Spleen (tissue), 13 donors: ENCODE measurements at places on chromosomes 2 and 18.

DNA sequence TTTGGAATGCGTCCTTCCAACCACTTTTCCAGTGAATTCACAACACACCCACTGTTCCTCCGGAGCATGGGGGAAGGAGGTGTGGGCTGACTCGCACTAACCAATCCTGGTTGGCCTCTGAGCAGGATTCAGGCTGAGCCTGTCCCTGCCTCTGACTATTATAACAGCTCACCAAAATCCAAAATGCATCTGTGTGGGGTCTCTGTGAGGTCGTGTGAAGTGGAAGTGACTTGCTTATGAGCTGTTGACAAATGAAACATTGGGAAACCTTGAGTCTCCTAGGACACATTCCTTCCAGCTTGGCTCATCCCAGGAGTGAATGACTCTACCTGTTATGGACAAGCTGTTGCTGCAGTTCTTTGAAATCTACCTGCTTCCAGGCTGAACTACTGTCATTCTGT is 1.5 kb downstream of the CIDEA start:
- H3K4me3 ChIP-seq = no peak overlapping the region
- no peak overlapping the region for H3K27ac ChIP-seq
- peak; percentile 18 for DNase-seq

GRCh38 chr2:64639691-64640090 is 14.0 kb downstream of the SERTAD2 start:
- no peak overlapping the region for H3K4me3 ChIP-seq
- H3K27me3 ChIP-seq = no peaks in the 10 kb centered on the region
- H3K27ac ChIP-seq = peak overlapping the region; percentile 40
- H3K4me1 ChIP-seq = peaks cover 98% of the 10 kb centered on the region

- no peaks in the 10 kb centered on the region for H3K36me3 ChIP-seq
- no peak overlapping the region for H3K27ac ChIP-seq
- no peak overlapping the region for H3K4me3 ChIP-seq
Observed at GRCh38 chr2:179393481-179393880, 128.8 kb upstream of the SESTD1 start.

DNA sequence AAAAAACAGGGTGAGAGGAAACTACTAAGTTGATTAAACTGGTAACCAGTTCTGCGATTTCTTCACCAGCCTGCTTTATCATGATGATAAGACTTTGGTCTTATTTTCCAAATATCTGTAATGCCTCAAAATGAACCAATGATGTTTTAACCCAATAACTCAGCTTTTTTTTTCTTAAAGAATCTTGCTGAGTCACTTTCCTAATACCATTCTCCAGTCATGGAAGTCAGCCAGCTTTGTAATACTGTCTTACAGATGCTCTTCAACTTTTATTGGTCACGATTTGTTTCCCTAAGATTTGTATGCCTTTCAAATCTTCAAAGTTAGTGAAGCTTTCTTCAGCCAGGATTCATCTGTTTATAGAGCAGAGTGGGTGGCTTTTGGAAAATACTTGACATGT is 47.7 kb upstream of the SMIM21 start:
- H3K27ac ChIP-seq = no peak overlapping the region
- H3K4me1 ChIP-seq = no peaks in the 10 kb centered on the region
- DNase-seq = no peak

DNA sequence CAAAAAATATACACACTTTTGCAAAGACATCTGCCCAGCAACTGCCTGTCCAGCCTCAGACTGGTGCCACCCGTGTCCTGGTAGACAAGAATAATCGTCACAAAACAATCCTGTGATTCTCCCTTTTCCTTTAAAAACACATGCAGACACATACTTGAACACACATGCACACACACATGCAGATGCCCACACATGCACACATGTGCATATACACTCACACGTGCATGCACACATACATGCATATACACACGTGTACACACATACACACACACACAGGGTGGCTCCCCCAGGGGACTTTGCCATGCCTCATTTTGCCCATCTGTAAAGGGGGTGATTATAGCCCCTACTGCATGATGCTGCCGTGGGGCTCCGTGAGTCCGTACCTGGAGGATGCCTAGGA is 24.9 kb upstream of the ALPP start:
- no peak overlapping the region for H3K27ac ChIP-seq
- DNase-seq = peak; percentile 57
- peaks cover 14% of the 10 kb centered on the region for H3K4me1 ChIP-seq

DNA sequence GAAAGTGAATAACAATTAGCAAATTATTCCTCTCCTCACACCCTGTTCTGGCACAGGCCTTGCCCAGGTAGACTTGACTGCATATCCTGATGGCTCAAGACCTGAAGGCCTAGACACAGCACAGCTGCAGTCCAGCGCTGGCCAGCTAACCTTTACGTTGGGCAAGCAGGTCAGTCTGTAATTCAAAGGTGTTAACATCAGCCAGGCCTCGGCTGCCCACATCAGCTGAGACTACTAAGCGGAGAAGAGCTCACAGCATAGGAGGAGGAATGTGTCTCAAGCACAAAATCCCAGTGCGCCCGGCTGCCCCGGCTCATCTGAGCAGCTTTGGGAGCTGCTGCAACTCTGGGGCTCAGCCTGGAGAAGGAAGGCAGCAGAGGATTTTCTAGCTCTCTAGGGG is 33.5 kb upstream of the OTOF start:
- DNase-seq = peak; percentile 57
- H3K36me3 ChIP-seq = no peaks in the 10 kb centered on the region
- H3K27ac ChIP-seq = no peak overlapping the region
- H3K4me1 ChIP-seq = no peaks in the 10 kb centered on the region
- H3K27me3 ChIP-seq = no peaks in the 10 kb centered on the region

GRCh38 chr2:42136782-42137124 is 32.4 kb upstream of the EML4 start:
- no peak for DNase-seq
- H3K27me3 ChIP-seq = no peaks in the 10 kb centered on the region
- H3K27ac ChIP-seq = no peak overlapping the region
- no peaks in the 10 kb centered on the region for H3K36me3 ChIP-seq
- H3K4me1 ChIP-seq = peaks cover 92% of the 10 kb centered on the region

DNA sequence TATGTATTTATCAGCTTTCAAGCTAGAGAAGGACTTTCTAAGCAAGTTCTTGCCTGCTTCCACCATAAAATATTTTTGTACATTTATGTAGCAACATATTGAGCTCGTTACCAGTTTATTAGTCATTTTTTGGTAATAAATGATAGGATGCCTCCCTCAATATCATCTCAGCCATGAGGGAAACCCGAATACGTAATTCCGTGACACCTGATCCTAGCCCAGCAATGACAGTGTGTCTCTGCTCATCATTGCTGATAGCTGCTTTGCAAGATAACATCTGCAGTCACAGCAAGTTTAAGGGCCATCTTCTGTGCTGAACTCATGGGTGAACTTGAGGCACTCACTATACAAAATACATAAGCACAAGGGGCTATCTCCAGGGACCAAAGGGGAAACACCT is 62.2 kb downstream of the COL6A3 start:
- H3K27me3 ChIP-seq = no peaks in the 10 kb centered on the region
- H3K36me3 ChIP-seq = no peaks in the 10 kb centered on the region
- H3K4me3 ChIP-seq = no peak overlapping the region
- no peaks in the 10 kb centered on the region for H3K4me1 ChIP-seq
- DNase-seq = no peak
- no peak overlapping the region for H3K27ac ChIP-seq

GRCh38 chr2:134366359-134366758 is 112.5 kb downstream of the MGAT5 start:
- DNase-seq = no peak
- no peak overlapping the region for H3K27ac ChIP-seq
- no peaks in the 10 kb centered on the region for H3K4me1 ChIP-seq
- no peak overlapping the region for H3K4me3 ChIP-seq

DNA sequence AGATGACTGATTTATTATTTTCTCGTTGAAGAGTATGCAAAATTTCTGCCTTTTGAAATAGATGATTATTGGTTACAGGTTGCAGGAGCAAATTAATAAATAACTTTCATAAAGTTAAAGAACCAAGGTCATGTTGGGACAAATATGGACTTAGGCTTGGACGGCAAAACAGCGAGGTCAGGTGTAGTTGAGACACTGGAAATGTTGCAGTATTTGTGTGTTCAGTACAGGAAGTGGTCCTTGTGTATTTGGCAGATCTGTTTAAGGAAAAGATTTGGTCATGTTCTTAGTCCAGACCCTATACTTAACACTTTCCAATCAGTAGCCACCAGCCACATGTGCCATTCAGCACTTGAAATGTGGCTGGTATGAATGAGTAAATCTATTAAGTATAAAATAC is 486.5 kb downstream of the TDRD15 start:
- H3K4me1 ChIP-seq = no peaks in the 10 kb centered on the region
- no peaks in the 10 kb centered on the region for H3K27me3 ChIP-seq
- no peak overlapping the region for H3K27ac ChIP-seq
- H3K4me3 ChIP-seq = no peak overlapping the region
